IMR-90 (cell line): ENCODE measurements at places on chromosomes 1 and 21. TPM values are rescaled to one million over a fixed set of nuclear protein-coding genes. Genes with fewer than 3 reads are reported as not detected.

Gene FUCA1
- total RNA-seq, result 2.8 and 2.9 TPM in 2 replicates

Gene LCE1E
- total RNA-seq, result not detected in 2 replicates

Gene LMX1A
- total RNA-seq, result not detected in 2 replicates

Gene CLIC6
- not detected in 2 replicates for total RNA-seq

Gene RIMS3
- 0.28 and 0.36 TPM in 2 replicates for total RNA-seq

Gene LIN28A
- total RNA-seq, result not detected in 2 replicates

Gene LCE1B
- not detected in 2 replicates for total RNA-seq

Gene FMN2
- total RNA-seq, result 35.8 and 50.0 TPM in 2 replicates

Gene KCNK1
- 0.90 and 1.1 TPM in 2 replicates for total RNA-seq

DNA sequence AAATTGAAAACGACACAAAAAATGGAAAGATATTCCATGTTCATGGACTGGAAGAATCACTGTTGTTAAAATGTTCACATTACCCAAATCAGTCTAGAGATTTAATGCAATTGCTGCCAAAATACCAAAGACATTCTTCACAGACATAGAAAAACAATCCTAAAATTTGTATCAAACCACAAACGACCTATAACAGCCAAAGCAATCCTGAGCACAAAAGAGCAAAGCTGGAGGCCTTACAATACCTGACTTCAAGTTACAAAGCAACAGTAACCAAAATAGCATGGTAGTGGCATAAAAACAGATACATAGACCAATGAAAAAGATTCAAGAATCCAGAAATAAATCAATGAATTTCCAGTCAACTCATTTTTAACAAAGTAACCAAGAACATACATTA, 1077.3 kb downstream of the KCNT2 start:
- H3K4me3 ChIP-seq, result no peak overlapping the region
- H3K36me3 ChIP-seq, result no peaks in the 10 kb centered on the region
- no peak overlapping the region for H3K27ac ChIP-seq
- H3K4me1 ChIP-seq, result no peaks in the 10 kb centered on the region
- H3K27me3 ChIP-seq, result no peaks in the 10 kb centered on the region

DNA sequence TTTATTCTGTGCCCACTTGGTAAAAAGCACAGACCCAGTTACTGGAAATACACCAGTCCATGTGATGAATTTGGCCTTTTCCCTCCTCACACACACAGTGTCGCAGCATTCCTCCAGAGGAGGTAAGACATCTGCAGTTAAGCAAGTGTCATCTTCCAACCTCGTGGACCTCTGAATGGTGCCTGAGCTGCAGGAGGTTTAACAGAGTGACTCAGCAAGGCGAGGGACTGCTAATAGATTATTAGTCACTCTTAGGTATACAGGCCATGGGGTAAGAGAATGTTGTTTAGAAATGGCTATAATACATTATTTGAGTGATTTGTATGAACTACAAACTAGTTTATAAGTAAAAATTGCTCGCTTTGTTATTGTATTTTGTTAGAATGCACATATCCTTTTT, 8.6 kb upstream of the LRRC8B start:
- H3K4me1 ChIP-seq, result peaks cover 4% of the 10 kb centered on the region
- no peak overlapping the region for H3K27ac ChIP-seq
- no peaks in the 10 kb centered on the region for H3K36me3 ChIP-seq
- no peak overlapping the region for H3K4me3 ChIP-seq

DNA sequence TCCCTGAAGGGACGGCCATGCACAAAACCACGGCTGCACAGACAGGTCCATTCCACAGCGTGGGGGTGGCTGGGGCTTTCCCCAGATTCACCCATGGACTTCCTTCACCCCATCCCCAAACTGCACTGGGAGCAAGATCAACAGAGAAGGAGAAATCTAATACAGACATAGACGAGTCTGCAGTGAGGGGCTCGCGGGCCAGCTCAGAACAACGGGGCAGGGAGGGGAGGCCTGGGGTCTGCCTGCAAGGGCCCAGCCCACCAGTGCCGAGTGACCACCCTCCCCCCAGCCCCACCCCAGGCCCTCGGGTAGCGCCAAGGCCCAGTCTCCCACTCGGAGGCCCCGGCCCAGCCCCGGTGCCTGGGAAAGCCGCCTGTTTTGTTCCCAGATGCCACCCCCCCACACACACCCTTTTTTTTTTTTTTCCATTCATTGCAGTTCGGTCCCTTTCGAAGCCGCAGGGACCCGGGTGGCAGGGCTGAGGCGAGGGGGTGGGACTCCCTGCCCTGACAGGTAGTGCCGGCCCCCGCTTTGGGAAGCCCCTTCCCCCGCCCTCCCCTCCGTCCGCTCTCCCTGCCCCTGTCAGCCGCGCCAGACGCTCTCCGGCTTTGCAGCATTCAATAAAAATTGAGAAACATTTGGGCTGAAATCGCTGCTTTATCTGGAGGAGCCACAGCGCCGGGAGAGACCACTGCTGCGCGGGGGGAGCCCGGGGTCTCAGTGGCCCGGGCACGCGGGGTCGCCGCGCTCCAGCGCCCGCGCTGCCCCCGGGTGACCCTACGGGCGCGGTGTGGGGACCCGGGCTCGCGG, 543 bp upstream of the EPHB2 start:
- H3K4me1 ChIP-seq, result peaks cover 14% of the 10 kb centered on the region
- peaks cover under 1% of the 10 kb centered on the region; the same call in 1 of the 2 replicates for H3K36me3 ChIP-seq
- H3K4me3 ChIP-seq, result peak overlapping the region; percentile 70
- no peak overlapping the region; the same call in 1 of the 2 replicates for H3K27ac ChIP-seq
- peak; percentile 64 for DNase-seq

DNA sequence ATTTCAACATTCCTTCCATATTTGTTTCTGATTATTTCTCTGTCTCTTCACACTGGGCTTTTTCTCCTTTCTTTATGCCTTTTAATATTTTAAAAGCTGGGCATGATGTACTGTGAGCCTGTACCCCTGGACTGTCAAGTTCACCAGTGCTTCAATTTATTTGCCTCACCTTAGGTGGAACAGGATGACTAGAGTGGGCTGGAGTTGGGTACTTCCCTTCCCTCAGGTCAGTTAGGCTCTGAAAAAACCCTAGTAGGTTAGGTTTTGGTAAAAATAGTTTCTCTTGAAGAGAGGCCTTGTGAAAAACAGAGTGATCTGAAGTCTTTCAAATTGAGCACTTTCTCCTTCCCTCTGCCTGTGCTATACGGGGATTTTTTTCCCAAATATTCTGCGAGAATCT, 163.0 kb upstream of the LYPLAL1 start:
- no peak overlapping the region for H3K4me3 ChIP-seq
- H3K27ac ChIP-seq, result no peak overlapping the region
- no peak for DNase-seq
- H3K4me1 ChIP-seq, result no peaks in the 10 kb centered on the region
- no peaks in the 10 kb centered on the region for H3K36me3 ChIP-seq
- no peaks in the 10 kb centered on the region for H3K27me3 ChIP-seq

GRCh38 chr1:64567426-64568170, 97.7 kb downstream of the CACHD1 start:
- H3K4me1 ChIP-seq, result peaks cover 5% of the 10 kb centered on the region; the same call in 1 of the 2 replicates
- no peak overlapping the region for H3K27ac ChIP-seq
- no peaks in the 10 kb centered on the region for H3K36me3 ChIP-seq
- DNase-seq, result no peak
- H3K27me3 ChIP-seq, result no peaks in the 10 kb centered on the region
- no peak overlapping the region for H3K4me3 ChIP-seq

GRCh38 chr1:201850053-201850397, 21.1 kb downstream of the IPO9 start:
- H3K27me3 ChIP-seq, result no peaks in the 10 kb centered on the region
- H3K4me3 ChIP-seq, result no peak overlapping the region
- H3K27ac ChIP-seq, result peak overlapping the region; percentile 23; the same call in 1 of the 2 replicates
- H3K4me1 ChIP-seq, result peaks cover 2% of the 10 kb centered on the region; the same call in 1 of the 2 replicates
- peaks cover 29% of the 10 kb centered on the region for H3K36me3 ChIP-seq

DNA sequence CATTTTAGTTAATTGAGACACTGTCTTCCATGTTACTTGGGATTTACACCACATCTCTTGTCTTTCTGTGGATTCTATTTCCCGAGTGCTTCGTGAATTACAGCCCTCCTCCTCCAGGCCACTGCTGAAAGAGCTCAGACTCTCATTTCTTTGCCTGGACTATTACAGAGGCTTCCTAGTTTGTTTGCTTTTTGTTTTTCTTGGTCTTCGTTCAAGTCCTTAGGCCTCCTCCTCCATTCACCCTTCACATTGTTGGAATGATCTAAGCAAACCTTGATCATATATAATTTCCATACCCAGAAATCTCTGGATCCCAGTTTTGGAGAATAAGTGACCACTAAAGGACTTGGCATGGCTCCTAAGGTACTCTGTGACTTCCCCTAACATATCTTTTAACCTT, 94.1 kb downstream of the CNIH3 start:
- peak; percentile 18 for DNase-seq
- H3K27me3 ChIP-seq, result no peaks in the 10 kb centered on the region
- no peak overlapping the region for H3K4me3 ChIP-seq
- H3K36me3 ChIP-seq, result no peaks in the 10 kb centered on the region
- H3K27ac ChIP-seq, result no peak overlapping the region
- peaks cover 7% of the 10 kb centered on the region for H3K4me1 ChIP-seq

GRCh38 chr1:35756064-35756463, 13.7 kb downstream of the CLSPN start:
- no peak overlapping the region for H3K4me3 ChIP-seq
- DNase-seq, result no peak
- H3K4me1 ChIP-seq, result no peaks in the 10 kb centered on the region
- no peaks in the 10 kb centered on the region for H3K27me3 ChIP-seq
- peaks cover 4% of the 10 kb centered on the region; the same call in 1 of the 2 replicates for H3K36me3 ChIP-seq

GRCh38 chr1:226212545-226212944, 10.9 kb upstream of the MIXL1 start:
- no peaks in the 10 kb centered on the region for H3K36me3 ChIP-seq
- peaks cover 27% of the 10 kb centered on the region for H3K27me3 ChIP-seq
- no peak for DNase-seq
- no peak overlapping the region for H3K27ac ChIP-seq
- no peaks in the 10 kb centered on the region for H3K4me1 ChIP-seq
- H3K4me3 ChIP-seq, result no peak overlapping the region

DNA sequence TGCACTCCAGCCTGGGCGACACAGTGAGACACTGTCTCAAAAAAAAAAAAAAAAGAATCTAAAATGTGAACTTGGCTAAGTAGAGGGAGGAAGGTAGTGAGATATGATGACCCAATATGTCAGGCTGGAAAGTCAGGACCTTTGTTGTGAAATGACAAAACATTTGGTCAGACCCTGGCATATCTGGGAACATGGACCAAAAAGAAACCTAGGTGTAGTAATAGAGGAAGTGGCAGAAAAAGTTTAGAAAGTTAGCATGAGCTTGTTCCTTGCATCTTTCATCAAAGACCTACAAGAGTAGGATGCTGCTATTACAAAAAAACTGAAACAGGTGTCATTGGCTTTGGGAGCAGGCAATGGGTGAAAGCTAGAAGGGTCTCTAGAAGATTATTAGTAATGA, 7.3 kb upstream of the S100A3 start:
- no peaks in the 10 kb centered on the region for H3K27me3 ChIP-seq
- no peak overlapping the region for H3K4me3 ChIP-seq
- peaks cover 17% of the 10 kb centered on the region for H3K4me1 ChIP-seq
- no peak for DNase-seq

DNA sequence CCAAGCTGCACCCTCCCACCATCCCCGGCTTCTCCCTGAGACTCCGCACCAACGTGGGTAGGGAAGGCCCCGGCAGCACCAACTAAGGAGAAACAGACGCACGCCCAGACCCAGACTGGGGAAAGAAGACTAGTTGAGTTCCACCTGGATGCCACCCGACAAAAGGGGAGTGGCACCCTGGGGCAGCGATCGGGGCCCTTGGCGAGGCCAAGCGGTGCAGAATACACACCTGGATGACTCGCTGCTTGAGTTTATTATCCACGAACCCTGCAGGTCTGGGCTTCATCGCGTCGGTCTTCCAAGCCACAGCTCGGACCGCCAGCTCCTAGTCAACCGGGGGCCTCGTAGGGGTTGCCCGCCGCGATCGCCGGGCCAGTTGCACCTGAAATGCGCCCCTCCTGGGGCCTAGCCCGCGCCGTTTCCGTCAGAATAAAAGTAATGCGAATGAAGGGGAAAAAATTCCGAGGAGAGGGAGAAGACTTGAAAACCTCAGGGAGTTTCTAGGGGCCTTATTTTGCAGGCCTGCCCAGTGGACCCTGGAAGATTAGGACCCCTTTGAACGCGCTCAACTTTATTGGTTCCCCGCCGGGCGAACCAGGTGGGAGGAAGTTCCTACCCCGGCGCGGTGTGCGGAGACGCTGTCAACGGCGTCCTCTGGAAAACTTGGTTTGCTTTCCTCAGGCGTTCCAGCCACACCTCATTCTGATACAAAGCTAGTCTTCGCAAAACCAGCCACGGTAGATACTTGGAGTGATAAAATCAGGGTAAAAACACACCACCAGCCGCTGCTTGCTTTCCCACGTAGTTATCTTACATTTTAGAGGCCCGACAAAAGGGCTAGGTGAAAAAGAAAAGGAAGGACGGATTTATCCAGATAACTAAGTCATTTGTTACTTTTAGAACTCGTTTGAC, at the start of gene NVL:
Gene NVL, minus strand, starts transcription at position 331 of the 912 bp plus-strand sequence. Its CDS starts 45 bp downstream, at position 286.
- H3K4me3 ChIP-seq, result peak within 1 kb of the TSS; percentile 70
- peak within 1 kb of the TSS; percentile 95 for H3K27ac ChIP-seq
- DNase-seq, result peak; percentile 86

DNA sequence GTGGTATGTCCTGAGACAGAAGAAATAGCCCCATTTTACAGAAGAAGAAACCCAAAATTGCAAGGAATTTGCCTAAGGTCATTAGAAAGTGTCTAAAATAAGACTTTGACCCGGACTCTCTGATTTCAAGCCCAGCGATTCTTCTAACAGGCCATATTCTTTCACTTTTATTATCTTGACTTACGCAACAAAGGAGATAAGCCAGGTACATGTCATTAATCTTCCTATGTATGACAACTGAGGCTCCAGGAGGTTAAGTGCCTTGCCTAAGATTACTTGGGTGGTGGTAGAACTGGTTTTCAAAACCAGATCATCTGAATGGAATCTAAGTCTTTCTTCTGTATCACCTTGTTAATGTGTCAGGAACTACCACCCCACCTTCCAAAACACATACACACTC, 124.3 kb downstream of the PBX1 start:
- H3K27me3 ChIP-seq, result no peaks in the 10 kb centered on the region
- H3K4me3 ChIP-seq, result no peak overlapping the region
- H3K36me3 ChIP-seq, result peaks cover 6% of the 10 kb centered on the region
- no peak overlapping the region for H3K27ac ChIP-seq

DNA sequence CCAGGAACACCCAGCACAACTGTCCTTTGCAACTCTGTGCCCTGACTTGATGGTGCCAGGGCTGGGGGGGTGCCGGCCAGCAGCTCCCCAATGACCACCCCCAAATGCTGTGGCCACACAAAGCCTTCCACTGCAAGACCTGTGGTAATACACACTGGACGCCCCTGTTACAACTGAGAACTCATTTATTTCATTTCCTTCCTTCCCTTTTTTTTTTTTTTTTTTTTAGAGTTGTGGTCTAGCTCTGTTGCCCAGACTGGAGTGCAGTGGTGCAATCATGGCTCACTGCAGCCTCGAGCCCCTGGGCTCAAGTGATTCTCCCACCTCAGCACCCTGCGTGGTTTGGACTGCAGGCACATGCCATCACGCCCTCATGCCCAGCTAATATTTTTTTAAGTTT, 25.2 kb downstream of the TP73 start:
- no peaks in the 10 kb centered on the region for H3K36me3 ChIP-seq
- peaks cover 13% of the 10 kb centered on the region; the same call in 1 of the 2 replicates for H3K27me3 ChIP-seq
- H3K27ac ChIP-seq, result no peak overlapping the region

GRCh38 chr1:71031426-71031825, 16.2 kb downstream of the PTGER3 start:
- no peak overlapping the region for H3K27ac ChIP-seq
- no peaks in the 10 kb centered on the region for H3K36me3 ChIP-seq
- peak; percentile 11 for DNase-seq
- no peak overlapping the region for H3K4me3 ChIP-seq
- H3K4me1 ChIP-seq, result no peaks in the 10 kb centered on the region
